Effector memory CD8-positive, alpha-beta T cell (primary cell): ENCODE measurements at places on chromosomes 1 and 21.

GRCh38 chr1:87981810-87982209 lies 653.1 kb downstream of the LMO4 start:
- no peak for DNase-seq

- DNase-seq: no peak
Observed at GRCh38 chr1:85549244-85549643, 31.3 kb upstream of the CCN1 start.

DNA sequence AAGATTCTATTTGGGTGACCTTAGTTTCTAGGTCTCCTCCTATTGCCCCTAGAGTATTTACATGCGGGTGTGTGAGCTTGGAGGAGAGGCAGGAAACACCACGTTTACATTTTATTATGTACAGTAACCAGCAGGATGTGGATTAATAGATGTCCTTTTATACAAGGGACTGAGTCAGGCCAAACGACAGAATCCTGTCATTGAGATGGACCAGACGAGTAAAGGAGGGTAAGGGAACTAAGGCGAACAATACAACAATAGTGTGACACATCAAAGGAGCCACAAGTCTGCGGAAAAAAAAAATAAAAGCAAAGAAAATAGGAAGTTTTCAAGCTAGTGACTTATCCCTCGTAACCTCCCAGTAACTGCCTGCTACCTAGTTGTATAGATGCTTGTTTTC lies 151.1 kb downstream of the GABPA start:
- DNase-seq: no peak

DNA sequence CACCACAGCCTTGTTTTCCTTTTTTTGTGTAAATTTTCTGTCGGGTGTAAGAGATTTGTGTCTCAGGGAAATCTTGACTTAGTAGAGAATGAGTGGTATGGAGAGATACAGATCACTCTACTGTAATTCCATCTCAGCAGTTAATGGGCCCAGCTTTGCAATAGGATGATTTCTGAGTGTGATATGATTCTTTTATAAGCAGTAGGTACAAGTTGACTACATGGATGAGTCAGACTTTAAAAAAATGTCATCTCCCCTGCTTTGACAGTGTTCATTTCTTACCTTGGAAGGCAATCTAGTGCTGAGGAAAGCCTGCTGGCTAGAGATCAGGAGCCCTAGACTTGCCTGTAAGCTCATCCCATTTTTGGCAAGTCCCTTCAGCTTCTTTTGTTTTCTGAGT lies 261.9 kb downstream of the RYR2 start:
- DNase-seq: no peak

DNA sequence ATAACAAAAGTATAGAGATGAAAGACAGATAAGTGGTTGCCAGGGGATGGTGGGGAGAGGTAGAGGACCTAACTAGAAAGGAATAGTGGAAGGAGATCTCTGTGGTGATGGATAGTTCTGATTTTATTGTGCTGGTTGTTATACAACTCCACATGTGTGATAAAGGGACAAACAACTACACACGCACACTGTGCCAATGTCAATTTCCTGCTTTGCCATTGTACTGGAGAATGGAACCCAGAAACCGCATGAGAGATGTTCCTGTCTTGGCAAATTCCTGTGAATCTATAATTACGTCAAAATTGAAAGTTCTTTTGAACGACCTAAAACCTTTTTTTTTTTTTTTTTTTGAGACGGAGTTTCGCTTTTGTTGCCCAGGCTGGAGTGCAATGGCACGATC lies 11.0 kb downstream of the TNFRSF9 start:
- DNase-seq: no peak
